ENCODE measurements at places on chromosomes 3 and 15. TPM values are rescaled to one million over a fixed set of nuclear protein-coding genes. Genes with fewer than 3 reads are reported as not detected.

DNA sequence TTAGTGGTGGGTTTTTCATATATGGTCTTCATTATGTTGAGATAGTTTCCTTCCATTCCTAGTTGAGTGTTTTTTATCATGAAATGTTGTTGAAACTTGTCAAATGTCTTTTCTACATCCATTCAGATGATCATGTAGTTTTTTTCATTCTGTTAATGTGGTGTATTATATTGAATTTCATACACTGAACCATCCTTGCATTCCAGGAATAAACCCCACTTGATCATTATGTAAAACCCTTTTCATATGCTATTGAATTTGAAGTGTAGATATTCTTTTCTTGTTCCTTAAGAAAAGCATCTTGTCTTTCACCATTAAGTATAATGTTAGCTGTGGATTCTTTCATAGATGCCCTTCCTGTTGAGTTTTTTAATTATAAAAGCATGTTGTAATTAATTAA, 42.9 kb downstream of the PIAS1 start:
- DNase-seq, result no peak

DNA sequence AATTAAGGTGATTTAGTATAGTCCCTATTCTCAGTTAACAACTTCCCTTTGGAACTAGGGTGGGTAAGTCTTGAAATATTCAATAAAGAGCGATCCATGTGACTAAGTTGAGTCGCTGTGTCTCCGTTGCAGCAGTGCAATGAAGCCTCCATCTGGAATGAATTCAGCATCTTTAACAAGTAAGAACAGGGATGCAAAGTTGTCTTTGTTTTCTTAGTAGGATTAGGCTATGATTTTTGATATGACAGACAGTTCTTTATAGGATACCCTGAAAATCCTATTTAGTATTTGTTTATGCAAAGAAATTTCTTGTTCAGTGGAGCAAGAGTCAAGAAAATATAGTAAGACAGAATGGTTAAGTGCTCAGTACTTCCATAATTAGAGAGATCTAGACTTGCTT, 52.7 kb downstream of the RBMS3 start:
- DNase-seq, result peak; percentile 22

- no peak for DNase-seq
Observed at GRCh38 chr15:70522323-70522966, 240.9 kb downstream of the UACA start.

- DNase-seq, result no peak
Observed at GRCh38 chr15:70451821-70452653, 311.3 kb downstream of the UACA start.

DNA sequence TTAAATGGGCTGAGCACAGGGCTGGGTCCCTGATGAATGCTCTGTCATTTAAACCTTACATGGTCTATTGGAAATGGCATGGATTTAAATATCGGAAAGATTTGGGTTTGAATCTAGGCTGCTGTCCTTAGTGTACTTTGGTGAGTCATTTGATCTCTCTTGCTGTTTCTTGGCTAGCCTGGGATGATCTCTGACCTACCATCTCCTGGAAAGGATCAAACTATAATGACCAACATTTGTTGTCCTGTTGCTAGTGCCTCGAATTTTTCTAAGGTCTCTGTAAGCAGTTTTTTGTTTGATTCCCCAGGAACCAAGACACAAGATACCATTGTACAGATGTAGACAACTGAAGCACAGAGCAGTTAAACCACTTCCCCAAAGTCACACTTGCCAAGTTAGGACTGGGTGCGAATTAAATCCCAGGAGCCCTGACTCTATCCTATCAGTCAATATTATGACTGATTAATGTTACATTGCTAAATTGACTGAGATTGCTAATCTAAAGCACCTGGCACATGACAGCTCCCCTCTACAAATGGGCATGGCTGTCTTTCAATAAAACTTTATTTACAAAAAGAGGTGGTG, 244.9 kb upstream of the MCTP2 start:
- DNase-seq, result no peak

DNA sequence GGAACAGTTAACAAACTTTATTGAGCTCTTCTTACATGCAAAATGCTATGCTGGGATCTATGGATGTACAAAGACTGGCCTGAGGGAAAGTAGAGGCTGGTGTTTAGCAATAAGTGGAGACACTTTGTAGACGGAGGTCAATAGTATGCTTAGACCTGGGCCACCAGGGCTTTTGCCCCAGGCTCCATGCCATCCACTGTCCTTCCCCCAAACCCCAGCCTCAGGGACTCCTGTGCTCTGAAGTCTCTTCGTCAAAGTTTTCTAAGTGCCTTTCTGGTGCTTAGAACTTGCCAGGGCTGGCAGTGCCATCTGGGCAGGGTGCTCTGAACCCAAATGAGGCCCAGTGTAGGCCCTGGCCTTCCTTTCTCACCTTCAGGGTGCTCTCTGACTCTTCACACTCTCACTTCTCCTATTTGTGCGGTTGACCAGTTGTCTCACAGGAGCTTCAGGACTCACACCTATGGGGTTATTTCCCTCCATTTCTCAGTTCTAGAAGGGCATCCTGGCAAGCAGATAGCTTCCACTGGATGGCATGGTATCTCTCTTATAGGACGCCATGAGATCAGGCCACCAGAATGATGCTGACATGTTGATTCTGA, 21.8 kb upstream of the KCNAB1 start:
- DNase-seq, result no peak

GRCh38 chr3:30470496-30470895, 135.9 kb upstream of the TGFBR2 start:
- no peak for DNase-seq

- no peak for DNase-seq
Observed at GRCh38 chr3:53844262-53845102, 1.7 kb downstream of the CHDH start.

DNA sequence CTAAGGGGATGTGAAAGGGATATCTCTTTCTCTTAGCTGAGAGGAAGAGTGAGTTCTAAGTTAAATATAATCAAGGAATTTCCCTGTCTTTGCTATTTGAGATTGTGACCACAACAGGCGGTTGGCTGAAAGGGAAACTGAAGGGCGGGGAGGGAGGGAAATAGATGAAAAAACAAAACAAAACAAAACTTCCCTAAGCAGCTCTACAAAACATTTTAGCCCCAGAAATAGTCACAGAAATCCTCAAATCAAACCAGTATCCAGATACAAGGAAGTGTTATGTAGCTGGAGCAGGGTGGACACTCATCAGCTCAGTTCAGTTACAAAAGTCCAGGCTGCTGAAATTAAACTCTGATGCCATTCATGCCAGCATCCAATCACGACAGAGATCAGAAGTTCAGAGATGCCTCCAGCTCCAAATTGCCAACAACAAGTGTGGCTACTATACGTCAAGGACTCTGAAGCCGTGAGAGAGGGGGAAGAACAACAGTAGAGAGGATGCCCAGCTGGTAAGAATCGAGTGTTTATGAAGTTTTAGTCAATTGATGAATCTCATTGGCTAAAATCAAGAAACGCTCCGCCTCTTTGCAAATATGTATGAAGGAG, 319 bp upstream of the TP63 start:
- DNase-seq, result no peak

CHMP2B gene
- total RNA-seq, result 44.9 TPM

IL17RC gene
- 49.0 TPM for total RNA-seq

SPTBN5 gene
- 0.03 TPM for total RNA-seq

TAGLN3 gene
- total RNA-seq, result not detected

SLC51A gene
- total RNA-seq, result not detected

Measured in SK-MEL-5 (cell line).